Germinal center (tissue), 1 donor: ENCODE measurements at places on chromosomes 12 and 14.
A peak's percentile ranks its signal among the peaks of the same experiment; 100 is the strongest.

- no peak for DNase-seq
Observed at GRCh38 chr12:2306012-2306411, 253.2 kb downstream of the CACNA1C start.

- DNase-seq, result no peak
Observed at GRCh38 chr12:47590771-47591360, 115.0 kb downstream of the RPAP3 start.

GRCh38 chr12:116879509-116880212, 1.6 kb downstream of the HRK start:
- no peak for DNase-seq

DNA sequence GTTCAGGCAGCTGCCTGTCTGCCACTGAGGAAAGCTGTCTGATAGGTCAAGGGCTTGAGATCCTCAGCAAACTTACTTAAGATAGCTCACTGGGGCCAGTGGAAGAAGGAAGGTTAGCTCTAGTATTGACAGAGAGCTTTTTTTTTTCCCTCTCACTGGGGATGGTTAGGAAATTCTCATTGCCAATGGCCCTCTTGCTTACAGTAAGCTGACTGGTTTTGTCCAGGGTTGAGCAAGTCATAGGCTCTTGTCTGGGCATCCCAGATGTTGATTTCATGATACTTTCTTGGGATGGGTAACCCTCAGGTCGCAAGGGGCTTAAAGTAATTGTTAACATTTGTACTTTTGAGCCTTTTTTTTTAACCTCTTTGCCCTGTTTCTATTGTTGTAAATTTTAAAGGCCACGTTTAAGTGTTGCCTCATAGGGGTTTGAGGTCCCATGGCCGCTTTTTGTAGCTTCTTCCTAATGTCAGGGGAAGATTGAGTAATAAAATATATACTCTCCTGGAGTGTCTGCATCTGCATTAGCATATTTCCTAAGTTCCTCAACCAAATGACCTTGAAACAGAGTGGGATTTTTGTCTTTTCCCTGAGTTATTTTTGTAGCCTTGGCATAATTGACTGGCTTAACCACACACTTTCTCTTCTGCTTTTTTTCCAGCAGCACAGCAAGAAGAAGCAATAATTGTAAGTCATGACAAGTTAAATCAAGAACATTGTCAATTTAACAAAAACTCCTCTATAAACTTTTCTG, 716.0 kb downstream of the LRFN5 start:
- DNase-seq, result no peak

DNA sequence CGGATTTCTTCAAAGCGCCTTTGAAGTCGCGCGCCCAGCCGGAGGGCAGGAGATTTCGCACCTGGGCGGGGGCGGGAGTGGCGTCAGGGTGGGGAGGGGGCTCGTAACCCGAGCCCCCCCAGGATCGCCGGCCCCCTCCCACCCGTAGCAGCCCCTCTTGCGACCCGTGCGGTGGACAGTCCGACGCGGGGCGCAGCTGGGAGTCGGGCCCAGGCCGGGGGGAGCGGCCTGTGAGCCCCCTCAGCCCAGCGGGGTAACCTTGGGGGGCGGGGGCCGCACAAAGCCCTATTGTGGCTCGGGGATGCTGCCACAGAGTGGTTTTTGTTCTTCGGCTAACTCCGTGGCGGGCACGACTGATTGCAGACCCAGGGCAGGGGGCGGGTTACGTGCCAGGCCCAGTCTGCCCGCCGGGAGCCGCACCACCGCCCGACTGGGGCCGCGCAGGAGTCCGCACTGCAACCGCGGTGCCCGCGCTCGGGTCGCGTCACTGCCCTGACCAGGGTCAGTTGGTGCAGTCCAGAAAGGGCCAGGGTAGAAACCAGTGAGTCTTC, 4.2 kb upstream of the AAAS start:
- DNase-seq, result peak; percentile 51

DNA sequence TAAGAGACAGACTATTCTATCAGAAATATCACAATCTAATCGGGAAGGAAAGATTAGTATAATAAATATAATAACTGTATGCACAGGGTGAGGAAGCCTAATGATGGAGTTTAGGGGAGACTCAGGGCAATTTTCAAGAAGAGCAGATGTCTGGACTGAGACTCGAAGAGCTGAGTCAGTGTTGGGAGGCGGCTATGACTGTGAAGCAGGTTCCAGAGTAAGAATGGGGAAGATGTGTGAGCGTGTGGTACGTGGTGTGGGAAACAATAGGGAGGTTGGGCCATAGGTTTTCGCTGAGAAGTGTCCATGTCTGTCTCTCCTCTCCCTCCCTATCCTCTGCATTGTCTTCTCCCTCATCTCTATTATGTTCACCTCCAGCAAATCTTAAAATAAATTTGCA, 85.6 kb downstream of the LMO3 start:
- DNase-seq, result no peak

DNA sequence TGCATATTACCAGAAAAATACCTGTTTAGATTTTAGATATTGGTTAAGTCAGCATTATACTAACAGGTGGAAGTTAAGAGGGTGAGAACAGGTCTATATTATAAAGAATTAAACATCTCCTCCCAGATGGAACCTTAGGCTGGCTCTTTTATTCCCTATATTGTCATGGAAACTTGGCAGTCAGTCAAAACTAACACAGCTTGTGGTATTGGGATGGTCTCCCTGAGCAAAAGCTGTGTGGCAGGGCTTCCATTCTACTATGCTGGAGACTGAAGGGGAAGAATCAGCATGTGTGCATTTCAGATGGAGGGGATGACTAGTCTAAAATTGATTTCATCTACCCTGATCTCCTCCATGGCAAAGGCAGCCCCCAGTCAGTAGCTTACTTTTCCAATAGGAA, 66.7 kb downstream of the SMOC1 start:
- no peak for DNase-seq

GRCh38 chr14:26204366-26204727, 393.5 kb downstream of the NOVA1 start:
- DNase-seq, result no peak

DNA sequence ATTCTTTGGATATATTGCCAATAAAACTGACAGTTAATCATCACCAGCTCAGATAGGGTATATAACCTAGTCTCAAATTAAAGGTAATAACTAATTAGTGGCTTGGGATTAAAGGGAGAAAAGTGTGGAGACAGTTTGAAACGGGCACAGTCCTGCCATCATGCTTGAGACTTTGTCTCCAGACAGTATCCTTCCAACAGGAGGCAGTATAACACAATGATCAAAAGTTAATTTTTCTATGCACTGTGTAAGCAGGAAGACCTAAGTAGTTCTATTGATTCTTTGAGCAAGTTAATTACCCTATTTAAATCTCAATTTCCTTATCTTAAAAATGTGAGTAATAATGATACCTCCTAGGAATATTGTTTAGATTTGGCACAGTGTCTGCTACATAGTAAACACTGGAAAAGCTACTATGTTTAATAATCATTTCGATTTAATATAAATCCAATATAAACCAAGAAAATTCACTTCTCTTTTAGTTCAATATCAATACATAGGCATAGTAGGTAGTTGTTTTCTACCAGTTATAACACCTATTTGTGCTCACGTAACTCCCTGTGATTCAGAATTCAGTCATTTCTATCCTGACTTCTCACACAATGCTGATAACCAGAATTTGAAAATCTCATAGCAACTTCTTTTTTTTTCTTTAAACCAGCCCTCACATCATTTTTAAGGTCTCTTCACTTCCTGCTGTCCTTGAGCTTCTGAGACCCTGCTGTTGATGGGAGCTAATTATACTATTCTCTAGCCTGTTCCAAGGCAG, 53.7 kb downstream of the GALNT4 start:
- DNase-seq, result peak; percentile 18

DNA sequence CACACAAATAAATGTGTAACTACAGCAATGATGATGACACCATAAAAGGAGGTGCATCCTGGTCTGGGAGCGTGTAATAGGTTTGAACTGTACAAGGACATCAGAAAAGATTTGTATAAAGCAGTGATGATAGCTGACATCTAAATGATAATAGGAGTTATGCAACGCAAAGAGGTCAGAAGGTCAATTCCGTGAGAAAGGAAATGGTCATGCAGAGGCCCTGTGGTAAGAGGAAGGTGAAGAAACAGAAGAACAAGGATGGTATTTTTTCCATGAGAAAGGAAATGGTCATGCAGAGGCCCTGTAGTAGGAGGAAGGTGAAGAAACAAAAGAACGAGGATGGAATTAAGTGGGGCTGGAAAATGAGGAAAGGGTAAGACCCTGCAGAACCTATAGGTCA, 106.7 kb upstream of the TMPO start:
- no peak for DNase-seq

DNA sequence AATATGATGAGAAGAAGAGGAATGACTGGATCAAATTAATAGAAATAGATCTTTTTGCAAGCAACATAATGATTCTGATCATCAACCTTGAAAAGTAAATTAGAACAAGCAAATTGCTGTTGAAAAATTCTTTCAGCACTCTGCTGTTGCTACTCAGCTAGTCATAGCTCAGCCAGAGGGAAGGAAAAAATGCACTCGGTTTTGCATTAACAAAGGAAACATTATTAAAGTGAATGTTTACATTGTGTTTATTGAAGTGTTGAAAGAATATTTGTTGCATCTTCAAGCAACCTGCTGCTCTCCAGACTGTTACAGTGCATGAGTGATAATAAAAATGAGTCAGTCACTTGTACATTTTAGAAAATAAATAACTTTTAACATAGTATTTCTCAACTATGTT, 26.5 kb downstream of the AP5M1 start:
- no peak for DNase-seq

DNA sequence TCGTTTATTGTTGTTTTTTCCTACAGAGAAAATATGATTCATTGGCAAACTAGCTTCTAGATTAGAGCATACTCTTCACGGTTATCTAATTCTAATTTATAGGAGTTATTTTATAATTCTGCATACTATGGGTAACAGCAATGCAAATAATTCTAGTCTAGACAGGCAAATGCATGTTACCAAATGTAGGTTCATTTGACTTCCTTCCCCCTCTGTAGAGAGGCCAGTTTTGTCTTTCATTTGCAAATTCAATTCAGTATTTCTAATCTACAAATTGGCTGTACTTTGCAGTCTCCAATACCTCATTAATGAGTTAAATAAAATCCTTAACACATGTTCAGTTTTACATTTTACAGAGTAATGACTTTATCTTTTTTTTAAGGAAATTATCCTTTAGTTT, 4.2 kb downstream of the LGMN start:
- DNase-seq, result no peak

GRCh38 chr12:59859171-59859510, 263.3 kb downstream of the SLC16A7 start:
- DNase-seq, result no peak

DNA sequence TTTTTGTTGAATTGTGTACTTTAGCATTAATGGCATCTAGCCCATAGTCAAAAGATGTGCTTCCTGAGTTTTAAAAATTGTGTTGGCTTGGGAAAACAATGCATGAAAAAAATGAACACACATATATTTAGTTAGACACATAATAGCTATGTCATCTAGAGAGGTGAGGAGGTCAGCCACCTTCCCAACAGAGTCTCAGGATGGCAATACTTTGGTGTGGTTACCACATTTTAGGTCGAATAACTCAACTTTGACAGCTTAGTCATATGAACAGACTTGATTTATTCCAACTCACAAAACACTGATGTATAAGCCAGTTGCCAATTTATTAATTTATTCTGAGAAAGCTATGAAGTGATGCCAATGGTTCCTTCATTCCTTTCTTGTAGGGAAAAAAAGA, 114.0 kb downstream of the ETNK1 start:
- DNase-seq, result no peak

DNA sequence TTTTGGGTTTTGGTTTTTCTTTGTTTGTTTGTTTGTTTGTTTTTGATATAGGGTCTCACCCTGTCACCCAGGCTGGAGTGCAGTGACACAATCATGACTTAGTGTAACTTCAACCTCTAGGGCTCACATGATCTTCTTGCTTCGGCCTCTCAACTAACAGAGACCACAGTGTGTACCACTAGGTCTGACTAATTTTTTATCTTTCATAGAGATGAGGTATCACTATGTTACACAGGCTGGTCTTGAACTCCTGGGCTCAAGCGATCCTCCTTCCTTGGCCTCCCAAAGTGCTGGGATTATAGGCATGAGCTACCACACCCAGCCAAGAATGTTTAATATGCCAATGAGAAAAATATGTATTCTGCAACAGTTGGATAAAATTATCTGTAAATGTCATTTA, 29.6 kb upstream of the USP15 start:
- no peak for DNase-seq

- DNase-seq, result no peak
Observed at GRCh38 chr12:76094754-76095153, 10.3 kb upstream of the NAP1L1 start.

DNA sequence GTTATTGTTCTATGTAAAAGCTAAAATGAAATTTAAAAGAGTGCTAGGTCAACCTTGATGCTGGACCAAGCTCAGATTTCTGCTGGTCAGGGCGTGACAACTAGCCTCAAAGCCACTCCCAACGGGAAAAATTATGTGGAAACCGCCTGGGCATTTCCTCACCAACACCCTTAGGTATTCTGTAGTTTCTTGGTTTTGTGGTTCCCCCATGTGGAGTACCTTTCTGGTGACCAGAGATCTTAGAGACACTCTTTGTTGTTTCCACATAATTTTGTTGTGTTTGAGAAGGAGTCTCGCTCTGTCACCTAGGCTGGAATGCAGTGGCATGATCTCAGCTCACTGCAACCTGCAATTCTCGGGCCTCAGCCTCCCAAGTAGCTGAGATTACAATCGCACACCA, 119.9 kb downstream of the DENND5B start:
- no peak for DNase-seq

DNA sequence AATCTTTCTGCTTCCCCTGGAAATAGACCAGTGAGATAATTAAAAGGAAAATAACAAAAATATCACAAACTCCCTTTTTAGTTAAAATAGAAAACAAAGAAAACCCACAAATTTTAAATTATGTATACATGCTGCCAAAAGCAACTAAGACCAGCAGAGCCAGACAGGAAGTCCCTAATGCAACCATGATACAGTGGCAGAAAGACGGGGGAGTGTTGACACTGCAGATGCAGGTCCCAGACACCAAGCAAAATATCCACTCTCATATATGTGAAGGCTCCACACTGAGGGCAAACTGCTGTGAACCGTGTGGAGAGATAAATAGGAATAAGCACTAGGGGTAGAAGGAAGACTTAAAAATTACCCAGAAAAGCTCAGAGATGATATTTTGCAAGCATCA, 401.0 kb downstream of the BTG1 start:
- DNase-seq, result no peak

DNA sequence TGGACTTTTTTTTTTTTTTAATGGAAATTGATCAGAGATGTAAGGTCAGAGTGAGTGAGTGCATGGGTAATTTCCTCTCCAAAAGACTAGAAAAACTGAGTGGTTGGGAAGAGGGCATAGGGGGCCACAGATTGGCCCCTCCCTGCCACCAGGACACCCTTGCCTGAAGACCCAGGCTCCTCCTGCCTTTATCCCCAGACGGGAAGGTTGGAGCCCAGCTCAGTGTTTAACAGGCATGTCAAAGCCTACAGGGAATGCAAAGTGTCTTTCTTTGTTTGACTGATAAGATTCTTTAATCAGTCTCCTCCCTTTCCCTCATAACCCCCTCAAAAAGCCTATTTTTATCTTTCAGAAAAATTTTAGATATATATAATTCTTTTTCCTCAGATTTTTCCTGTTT, 50.3 kb downstream of the IRAK3 start:
- no peak for DNase-seq

- DNase-seq, result no peak
Observed at GRCh38 chr12:38919191-38919590, 13.8 kb upstream of the CPNE8 start.

- no peak for DNase-seq
Observed at GRCh38 chr12:91883811-91884210, 261.8 kb downstream of the BTG1 start.
